ENCODE measurements at places on chromosomes 2 and 18.

- DNase-seq = peak; percentile 38
Observed at GRCh38 chr2:149732001-149732685, 144.6 kb upstream of the MMADHC start.

DNA sequence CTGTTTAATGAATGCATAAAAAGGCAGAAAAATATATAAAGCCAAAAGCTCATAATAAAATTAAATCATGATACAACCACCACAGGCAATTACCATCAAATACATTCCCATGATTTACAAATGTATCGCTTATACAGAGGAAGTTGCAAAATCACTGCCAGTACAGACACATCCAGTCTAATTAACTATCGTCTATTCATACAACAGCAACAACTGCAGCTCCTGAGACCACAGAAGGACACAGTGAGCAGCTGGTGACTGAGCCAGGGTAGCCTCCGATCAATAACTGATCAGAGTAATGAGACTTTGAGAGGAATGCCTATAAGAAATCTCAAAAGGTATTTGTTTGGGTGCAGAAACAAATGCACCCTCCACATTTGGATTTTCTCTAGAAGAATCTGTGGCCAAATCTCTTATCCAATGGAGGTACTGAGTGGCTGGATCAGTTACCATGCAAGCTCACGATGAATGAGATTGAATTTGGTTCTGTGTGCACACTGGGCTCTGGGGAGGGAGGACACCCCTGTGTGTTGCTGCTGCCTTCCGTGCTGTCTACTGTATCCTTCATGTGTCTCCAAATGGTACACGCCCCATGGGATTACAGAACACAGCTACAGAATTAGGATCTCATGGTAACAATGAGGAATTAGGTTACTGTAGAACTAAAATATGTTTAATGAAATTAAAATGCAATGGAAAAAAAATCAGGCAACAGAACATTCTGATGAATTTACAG lies 119.6 kb downstream of the MBP start:
- DNase-seq = no peak

DNA sequence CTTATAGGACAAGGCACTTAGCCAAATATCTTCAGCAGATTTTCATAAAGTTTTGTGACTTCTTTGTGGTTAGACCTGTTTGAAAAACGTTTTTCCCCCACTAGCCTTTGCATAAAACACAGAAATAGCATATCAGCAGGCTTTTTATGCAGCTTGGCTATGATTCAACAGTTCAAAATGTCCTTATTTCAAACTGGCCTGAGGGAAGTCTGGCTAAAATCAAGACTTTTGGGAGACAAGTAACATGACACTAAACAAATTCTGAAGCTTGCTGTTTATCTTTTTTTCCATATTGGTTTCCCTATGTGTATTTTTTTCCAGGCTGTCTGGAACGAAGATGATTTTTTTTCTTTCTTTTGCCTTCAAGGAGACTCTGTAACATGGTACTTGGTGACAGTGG lies 95.1 kb upstream of the L3MBTL4 start:
- DNase-seq = no peak

DNA sequence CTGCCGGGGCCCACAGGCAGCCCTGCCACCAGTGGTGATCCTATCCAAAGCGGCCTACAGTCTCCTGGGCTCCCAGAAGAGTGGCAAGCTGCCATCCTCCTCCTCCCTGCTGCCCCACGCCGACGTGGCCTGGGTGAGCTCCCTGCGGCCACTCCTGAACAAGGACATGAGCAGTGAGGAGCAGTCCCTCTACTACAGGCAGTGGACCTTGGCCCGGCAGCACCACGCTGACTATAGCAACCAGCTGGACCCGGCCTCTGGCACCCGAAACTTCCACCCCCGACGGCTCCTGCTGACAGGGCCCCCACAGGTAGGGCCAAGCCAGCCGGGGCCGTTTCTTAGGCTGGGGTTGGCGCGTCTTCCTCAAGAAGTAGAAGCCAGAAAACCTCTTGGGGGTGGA lies 100.5 kb downstream of the ESCO1 start:
- DNase-seq = no peak

DNA sequence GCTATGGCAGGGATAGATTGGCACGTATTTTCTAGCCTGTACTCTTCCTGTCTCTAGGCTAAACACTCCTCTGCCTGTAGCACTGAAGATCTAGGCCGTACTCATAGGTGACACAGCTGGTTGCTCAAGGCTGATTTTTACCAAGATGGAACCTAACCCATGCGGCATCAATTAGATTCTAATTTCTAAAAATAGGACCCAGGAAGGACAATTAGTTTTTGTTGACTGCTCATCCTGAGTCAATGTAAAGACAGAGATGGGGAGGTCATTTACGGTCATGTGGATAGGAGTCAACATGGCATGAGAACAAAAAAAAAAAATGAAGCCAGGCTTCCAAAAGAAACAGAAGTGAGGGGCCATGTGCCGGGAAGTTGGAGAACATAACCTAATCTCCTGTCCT lies 360.7 kb upstream of the ETAA1 start:
- DNase-seq = no peak

DNA sequence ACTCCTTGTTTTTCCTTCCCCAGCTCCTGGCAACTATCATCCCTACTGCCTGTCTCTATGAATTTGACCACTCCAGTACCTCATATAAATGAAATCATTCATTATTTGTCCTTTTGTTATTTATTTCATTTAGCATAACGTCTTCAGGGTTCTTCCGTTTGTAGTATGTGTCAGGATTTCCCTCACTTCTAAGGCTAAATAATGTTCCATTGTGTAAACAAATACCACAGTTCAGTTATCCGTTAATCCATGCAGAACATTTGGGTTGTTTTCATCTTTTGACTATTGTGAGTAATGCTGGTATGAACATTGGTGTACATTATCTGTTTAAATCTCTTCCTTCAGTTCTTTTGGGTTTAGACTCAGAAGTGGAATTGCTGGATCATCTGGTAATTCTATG lies 18.8 kb downstream of the DYNC2LI1 start:
- peak; percentile 83 for DNase-seq

- no peak for DNase-seq
Observed at GRCh38 chr2:229445019-229445418, 173.9 kb upstream of the PID1 start.

DNA sequence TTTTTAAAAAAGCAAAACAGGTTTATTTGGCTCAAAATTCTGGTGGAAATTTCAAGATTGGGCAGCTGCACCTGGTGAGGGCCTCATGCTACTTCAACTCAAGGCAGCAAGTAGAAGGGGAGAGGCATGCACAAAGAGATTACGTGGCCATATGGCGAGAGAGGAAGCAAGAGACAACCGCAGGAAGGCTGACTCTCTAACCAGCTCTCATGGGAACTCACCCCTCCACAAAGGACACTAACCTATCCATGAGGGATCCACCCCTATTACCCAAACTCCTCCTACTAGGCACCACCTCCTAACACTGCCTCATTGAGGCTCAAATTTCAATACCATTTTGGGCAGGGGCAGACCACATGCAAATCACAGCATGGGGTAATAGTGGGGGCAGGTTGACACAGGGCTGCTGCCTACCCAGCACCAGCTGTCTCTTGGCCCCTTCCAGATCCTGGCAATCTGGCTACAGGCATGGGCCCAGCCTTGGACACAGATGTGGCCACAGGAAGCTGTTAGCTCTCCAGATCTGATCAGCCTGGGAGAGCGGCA lies 2.0 kb upstream of the CAPN10 start:
- no peak for DNase-seq

DNA sequence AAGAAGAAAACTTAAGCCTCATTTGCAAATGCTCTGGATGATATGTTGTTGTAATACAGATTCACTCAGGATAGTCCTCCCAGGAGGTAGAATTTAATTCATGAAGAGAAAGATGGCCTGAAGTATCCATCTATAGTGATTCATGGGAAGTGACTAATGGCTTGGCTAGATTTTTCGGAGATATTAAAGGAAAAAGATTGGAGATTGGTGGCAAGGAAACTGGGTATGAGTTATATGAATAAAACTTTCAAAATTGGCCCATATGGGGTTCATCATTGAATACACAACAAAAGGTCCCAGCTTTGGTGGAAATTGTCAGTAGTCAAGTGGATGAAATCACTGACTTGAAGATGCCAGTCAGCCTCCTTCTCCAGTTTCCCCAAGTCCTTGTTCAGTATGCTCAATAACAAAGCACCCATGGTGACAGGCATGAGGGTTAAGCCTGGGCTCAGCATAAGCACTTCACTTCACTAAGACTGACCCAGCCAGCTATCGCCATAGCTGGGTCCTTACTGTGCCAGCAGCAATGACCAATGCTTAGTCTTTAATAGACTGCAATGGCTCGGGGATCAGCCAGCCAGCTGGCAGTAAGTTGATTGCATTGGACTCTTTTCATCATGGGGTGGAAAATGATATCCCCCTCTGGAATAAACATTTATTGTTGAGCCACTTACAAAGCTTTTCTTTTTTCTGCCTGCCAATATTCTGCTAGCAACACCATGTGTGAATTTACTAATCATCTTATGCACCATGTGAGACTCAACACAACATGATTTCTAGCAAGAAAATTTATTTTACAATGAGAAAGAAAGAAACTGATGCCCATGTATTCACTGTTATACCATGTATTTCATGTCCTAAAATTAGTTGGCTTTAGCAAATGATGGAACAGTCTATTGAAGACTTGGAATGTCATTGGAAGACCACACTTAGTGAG lies 176.6 kb upstream of the TACR1 start:
- DNase-seq = no peak

DNA sequence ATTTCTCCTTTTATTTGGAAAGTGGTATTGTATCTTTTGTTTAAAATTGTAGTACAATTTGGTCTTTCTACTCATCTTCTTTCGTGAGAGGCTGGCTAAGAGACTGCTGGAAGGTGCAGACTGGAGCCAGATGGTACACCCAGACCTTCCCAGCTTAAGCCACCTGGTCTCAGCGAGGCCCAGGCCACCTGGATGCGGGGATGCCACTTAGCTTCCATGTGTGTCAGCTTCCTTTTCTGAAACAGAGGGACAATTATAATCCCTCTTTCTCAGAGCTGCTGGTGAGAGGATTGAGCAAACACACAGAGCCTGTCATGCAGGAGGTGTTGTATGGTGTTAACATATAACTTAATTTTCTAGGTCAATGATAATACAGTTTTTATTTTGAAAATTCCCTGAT lies 17.4 kb downstream of the FARP2 start:
- DNase-seq = no peak

- no peak for DNase-seq
Observed at GRCh38 chr2:49162151-49162550, 7.8 kb upstream of the FSHR start.

DNA sequence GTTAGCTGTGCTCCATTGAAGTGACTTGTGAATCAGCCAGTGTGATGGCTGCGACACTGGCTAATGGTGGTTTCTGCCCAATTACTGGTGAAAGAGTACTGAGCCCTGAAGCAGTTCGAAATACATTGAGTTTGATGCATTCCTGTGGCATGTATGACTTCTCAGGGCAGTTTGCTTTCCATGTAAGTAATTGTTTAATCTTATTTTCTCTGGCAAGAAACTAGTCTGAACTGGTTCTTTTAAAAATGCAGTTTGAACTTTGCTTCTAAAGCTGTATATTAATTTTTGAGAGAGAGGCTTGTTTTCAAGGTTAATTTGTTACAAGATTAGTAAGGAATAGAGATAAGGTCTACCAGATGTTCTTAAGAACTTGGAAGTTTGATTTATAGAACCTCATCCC lies 46.7 kb downstream of the GLS start:
- DNase-seq = peak; percentile 63

DNA sequence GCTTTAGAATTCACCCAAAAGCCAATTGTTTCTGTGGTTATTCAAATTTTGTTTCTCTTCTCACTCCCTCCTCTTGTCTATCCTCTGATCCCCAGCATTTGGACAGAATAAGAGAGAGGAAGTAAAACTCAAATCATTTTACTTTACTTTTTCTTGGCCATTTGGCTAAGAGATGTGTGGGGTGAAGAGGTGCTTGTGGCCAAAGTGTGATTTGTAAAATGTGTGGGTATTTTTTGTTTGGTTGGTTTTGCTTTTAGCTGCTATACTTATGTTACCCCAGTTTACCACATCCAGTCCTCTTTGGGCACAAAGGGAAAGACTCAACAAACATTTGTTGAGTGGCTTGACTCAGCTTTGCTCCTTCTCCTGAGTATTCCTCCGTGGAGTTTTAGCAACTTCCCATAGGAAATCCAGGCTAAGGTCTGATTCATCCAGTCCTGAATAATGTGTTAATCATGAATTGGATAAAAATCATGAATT lies 109.1 kb upstream of the CYP1B1 start:
- no peak for DNase-seq

GRCh38 chr2:230075988-230076631 lies 7.4 kb upstream of the SLC16A14 start:
- DNase-seq = no peak

DNA sequence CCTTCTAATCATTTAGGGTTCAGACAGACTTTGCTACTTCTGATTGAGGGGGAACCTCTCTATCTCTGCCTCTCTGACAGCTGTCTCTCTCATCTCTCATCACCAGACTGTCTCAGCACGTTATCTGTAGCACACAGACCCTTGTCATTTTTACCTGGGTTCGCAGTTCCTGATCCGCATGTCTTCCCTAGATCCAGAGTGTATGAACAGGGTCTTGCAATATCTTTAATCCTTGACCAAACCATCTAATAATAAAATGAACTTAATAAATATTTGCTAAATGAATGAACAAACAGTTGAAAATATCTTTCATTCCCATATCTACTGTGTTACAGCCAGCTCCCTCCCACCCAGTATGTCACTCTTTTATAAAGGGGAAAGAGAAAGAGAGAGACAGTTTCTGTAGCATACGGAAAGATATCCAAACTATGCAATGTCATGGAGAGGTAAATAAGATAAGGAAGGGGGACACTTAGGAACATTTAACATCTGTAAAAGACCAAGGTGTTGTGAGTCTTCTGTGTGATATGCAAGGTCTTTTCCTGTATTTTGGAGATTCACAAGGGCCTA lies 507.6 kb downstream of the SUCLG1 start:
- DNase-seq = no peak

GRCh38 chr2:239584986-239585385 lies 184.2 kb upstream of the HDAC4 start:
- no peak for DNase-seq

- DNase-seq = no peak
Observed at GRCh38 chr2:17482651-17483050, 35.6 kb downstream of the RAD51AP2 start.

GRCh38 chr18:66571845-66572244 lies 32.0 kb downstream of the CDH19 start:
- DNase-seq = no peak

- peak; percentile 93 for DNase-seq
Observed at GRCh38 chr2:61707984-61708852, 145.6 kb downstream of the FAM161A start.

GRCh38 chr2:176130147-176130956 lies 847 bp downstream of the HOXD8 start:
- peak; percentile 29 for DNase-seq

Measured in kidney glomerular epithelial cell (primary cell).